Neural crest cell (in vitro differentiated cells): ENCODE measurements at places on chromosomes 16 and 17.

- DNase-seq, result no peak
These were observed 119.4 kb downstream of the KCNJ2 start for GRCh38 chr17:70288540-70289290.

GRCh38 chr17:57143361-57143760 is 58.3 kb downstream of the AKAP1 start:
- no peak for DNase-seq

- DNase-seq, result peak; percentile 71
These were observed 1.7 kb downstream of the ARHGDIA start for GRCh38 chr17:81869221-81870130.

- DNase-seq, result no peak
These were observed 1251.2 kb upstream of the CDH8 start for GRCh38 chr16:63287401-63287800.

DNA sequence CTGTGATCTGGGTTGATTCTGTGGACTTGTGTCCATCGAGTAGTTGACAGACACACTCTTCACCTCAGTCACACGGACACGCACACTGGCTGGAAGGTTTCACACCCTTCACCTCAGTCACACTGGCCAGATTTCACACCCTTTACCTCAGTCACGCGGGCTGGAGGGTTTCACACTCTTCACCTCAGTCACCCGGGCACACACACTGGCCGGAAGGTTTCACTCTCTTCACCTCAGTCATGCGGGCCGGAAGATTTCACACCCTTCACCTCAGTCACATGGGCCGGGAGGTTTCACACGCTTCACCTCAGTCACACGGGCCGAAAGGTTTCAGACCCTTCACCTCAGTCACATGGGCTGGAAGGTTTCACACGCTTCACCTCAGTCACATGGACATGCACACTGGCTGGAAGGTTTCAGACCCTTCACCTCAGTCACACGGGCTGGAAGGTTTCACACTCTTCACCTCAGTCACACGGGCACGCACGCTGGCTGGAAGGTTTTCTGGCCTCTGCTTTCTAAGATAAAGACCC is 96.2 kb downstream of the PGS1 start:
- no peak for DNase-seq

GRCh38 chr16:85978291-85978775 is 79.4 kb downstream of the IRF8 start:
- DNase-seq, result no peak

- no peak for DNase-seq
These were observed 2.2 kb downstream of the CYTH1 start for GRCh38 chr17:78779850-78780249.

DNA sequence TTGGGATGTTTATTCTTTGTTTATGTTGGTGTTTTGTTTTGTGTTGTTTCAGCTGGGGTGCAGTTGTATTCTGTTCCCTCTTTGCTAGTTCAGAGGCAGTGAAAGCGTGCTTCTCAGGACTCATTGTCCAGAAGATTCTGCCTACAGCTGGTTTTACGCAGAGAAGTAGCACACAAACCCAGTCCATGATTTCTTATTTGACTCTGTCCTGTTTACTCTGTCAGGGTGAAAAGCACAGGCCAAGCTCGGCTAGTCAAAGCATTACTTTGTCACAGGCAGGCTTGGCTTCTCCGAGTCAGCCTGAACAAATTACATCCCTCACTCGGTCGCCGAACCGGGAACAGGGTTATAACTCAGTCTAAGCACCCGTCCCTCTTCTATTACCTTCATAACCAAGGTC is 435.0 kb downstream of the MAF start:
- no peak for DNase-seq

DNA sequence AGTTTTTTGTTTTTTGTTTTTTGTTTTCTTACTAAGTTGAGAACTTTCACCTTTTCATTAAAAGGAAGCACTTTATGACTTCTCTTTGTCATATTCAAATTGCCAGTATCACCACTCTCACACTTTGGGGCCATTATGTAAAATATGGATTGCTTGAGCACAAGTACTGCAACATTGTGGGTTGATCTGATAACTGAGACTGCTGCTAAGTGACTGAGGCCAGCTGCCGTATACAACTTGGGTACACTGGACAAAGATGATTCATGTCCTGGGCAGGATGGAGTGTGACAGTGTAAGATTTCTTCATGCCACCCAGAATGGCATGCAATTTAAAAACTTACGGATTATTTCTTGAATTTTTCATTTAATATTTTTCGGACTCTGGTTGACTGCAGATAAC is 7.8 kb downstream of the TTC19 start:
- DNase-seq, result no peak

DNA sequence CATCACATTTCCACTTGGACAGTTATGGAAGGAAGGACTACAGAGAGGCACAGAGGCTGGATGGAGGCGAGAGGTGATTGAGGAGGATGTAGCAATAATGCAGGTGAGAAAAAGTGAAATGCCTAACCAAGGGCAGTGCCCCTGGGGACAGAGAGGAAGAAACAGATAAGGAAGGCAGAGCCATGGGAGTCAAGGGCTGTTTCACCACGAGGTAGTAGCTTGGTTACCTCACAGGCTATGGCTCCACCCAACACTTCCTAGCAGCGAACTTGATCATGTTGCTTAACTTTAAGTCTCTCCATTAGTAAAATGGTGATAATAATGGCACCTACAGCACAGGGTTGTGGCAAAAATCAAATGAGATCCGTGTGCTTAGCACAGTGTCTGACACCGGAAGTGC is 83.9 kb downstream of the YPEL2 start:
- no peak for DNase-seq

GRCh38 chr17:73069164-73069770 is 23.2 kb downstream of the SLC39A11 start:
- DNase-seq, result no peak

- DNase-seq, result no peak
These were observed 102.1 kb downstream of the PLCG2 start for GRCh38 chr16:81881228-81881627.

DNA sequence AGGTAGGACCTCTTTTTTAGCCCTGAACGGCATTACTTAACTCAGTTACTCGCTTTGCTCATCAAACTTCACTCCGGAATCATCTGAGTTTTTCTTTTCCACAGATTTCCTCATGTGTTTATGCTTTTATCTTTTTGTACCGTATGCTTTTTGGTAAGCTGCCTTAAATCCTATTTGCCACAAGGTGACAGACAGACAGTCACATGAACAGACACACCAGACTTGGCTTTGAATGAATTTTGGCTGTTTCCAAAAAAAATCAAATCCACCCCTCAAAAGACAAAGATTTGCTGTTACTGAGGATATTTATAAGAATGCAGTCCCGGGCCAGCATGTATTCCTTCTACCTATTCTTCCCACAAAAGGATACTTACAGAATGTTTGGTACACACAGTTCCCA is 10.9 kb downstream of the GAS7 start:
- DNase-seq, result no peak

DNA sequence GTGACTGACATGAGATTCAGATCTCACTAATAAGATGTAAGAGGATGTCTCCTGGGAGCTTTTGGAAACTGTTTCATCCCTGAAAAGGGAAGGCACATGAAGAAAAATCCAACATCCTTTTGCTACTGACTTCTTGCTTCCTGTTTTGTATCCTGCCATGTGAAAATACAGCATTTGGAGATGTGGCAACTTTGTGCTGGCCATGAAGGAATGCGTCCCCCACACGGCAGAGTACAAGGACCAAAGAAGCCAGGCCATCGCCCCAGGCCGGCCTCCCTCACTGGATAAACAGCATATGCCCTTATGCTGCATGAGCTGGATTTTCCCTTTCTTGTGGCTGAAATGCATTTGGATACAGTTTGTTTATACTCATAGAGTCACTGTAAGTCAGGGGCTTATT is 5.5 kb upstream of the HASPIN start:
- DNase-seq, result no peak

DNA sequence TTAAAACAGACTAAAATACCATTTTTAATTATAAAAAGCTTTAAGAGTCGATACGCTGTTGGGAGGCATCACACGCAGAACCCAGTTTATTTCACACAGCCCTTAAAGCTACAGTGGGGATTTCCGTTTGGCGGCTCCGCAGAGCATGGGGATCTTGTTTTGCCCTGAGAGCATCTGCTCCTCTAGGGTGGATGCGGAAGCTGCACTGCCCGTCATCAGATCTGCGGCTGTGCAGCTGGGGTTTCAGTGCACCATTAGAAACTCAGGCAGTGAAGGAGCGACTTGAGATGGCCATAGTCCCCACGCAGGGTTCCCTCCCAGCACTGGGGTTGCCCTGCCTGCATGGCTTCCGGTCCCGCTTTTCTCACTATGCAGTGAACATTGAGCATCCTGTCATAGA is 62.2 kb upstream of the CHMP6 start:
- no peak for DNase-seq

- no peak for DNase-seq
These were observed 587.7 kb downstream of the MAF start for GRCh38 chr16:79012671-79013434.

- no peak for DNase-seq
These were observed 56.0 kb upstream of the FAM20A start for GRCh38 chr17:68657166-68657565.

DNA sequence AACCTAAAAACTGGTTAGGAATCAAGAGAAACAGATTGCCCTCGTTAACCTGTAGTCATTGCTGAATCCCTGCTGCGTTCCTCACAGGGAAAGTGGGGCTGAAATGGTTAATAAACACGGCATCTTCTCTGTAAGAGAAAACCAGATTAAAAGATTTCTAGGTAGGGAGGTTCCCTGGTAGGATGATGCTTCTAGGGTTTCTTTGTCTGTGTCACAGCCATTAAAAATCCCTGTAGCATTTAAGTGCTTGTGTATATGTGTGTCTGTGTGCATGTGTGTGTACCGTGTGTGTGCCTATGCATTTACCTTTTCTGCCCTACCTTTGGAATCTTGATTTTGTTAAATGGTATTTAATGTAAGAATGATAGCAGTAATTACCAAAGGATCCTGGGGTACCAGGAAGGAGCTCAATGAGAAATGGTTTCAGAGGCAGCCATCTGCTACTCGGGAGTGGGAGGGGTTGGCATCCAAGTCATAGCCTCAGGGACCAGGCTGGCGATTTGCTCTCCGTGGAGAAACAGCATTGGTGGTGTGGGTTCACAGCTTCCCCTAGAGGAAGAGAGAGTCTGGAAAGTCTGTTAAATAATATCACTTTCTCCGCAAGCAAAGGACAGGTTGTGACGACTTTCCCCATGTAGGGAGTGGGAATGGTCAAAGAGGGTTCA is 177.1 kb downstream of the HS3ST4 start:
- no peak for DNase-seq

GRCh38 chr16:7330709-7331108 is 1.9 kb upstream of the RBFOX1 start:
- no peak for DNase-seq

DNA sequence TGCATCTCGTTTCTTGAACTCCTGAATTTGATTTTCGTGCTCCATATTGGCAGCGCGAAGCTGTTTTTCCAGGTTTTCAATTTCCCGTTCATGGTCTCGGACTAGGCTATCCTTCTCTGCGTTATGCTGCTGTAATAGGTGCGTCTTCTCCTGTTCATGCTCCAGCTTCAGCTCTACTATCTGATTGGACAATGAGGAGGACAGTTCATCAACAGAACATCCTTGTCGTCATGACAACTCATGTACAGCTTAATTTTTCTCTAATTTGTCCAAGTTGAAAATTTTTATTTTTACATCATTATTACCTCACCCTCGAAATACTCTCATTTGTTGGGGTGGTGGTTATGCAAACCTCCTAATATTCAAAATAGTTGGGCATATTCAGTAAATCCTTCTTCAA is 289.8 kb downstream of the CEP112 start:
- no peak for DNase-seq

DNA sequence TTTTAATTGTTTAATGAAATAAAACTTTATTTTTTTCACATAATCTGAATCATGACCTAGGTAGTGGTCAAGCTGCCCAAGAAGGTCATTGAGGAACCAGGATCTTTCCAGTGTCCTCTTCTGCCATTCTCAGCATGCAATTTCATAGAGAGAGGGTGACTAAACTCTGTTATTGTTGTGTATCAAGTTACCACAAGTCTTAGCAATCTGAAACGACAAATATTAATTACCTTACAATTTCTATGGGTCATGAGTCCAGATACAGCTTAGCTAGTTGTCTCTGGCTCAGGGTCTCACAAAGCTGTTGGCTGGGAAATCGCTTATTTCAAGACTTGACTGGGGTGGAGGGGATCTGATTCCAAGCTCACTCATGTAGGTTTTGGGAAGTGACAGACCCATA is 37.6 kb downstream of the FTO start:
- no peak for DNase-seq

- no peak for DNase-seq
These were observed 13.1 kb upstream of the LPCAT2 start for GRCh38 chr16:55495616-55496289.

GRCh38 chr16:87132361-87133014 is 184.7 kb downstream of the C16orf95 start:
- DNase-seq, result peak; percentile 54

GRCh38 chr17:79698146-79698846 is 32.4 kb upstream of the ENPP7 start:
- DNase-seq, result no peak

- DNase-seq, result no peak
These were observed 102.0 kb downstream of the OR1D5 start for GRCh38 chr17:2961446-2961845.

DNA sequence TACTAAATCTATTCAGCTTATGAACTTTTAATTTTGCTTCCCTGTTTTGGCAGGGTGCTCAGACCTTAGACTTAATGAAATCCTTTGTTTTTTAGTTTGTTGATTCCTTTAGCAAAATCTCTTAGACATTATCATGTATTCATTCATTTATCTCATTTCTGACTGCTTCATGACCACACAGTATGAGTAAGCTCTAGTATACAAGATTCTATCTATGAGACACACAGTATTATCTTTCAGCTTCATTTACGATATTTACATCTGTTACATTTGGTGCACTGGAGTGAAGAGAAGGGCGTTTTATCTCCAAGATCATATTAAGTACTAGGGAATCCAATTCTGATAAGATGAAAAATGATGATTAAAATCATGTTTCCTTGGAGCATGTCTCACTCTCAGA is 448.1 kb upstream of the CA10 start:
- no peak for DNase-seq
